ENCODE measurements at places on chromosomes 3 and 15.

GRCh38 chr3:170062769-170063168, 25.0 kb downstream of the GPR160 start:
- DNase-seq, result no peak

- DNase-seq, result peak; percentile 47
These were observed 9.6 kb downstream of the TGM4 start for GRCh38 chr3:44883999-44884431.

GRCh38 chr15:65184305-65184867, 756 bp downstream of the CLPX start:
- peak; percentile 68 for DNase-seq

- DNase-seq, result no peak
These were observed 50.0 kb downstream of the RHCG start for GRCh38 chr15:89446255-89446891.

DNA sequence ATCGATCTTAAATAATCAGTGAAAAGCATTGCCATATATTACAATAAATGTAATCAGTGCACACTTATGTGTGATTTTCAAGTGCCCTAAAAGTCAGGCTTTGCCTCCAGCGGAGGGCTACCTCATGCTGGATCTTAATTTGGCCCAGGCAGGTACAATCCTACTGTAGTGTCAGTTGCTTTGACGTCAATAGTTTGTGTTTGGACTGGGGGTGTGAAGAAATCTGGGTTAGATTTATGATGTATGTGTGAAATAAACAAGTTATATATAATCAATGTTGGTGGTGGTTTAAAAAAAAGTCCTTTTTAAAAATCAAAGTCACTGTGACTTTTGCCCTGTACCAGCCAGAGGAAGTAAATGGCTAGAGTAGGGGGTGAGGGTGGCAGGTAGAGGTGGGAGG, 14.0 kb upstream of the RASGRP1 start:
- no peak for DNase-seq

GRCh38 chr3:164230385-164231094, 847.8 kb downstream of the SI start:
- no peak for DNase-seq

DNA sequence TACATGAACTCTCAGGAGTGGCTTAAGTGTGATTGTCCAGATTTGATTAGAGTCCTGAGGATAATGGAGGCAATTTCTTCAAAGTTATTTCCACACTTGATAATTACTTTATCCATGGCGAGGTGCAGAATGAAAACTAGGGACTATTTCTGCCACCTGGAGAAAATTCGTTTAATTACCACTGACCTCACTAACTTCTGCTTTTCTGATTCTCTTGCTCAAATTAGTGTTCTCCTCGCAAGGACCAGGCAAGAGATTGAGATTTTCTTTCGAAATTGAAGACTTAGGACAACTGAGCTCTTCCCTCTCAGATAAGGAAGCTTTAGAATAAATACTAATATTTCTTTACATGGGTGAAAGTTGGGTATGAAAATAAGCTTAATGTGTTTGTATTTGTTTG, 135.2 kb downstream of the RYR3 start:
- no peak for DNase-seq

All from right hindlimb (tissue), 1 donor.